Effector memory CD4-positive, alpha-beta T cell (primary cell): ENCODE measurements at places on chromosomes 6 and 20.

DNA sequence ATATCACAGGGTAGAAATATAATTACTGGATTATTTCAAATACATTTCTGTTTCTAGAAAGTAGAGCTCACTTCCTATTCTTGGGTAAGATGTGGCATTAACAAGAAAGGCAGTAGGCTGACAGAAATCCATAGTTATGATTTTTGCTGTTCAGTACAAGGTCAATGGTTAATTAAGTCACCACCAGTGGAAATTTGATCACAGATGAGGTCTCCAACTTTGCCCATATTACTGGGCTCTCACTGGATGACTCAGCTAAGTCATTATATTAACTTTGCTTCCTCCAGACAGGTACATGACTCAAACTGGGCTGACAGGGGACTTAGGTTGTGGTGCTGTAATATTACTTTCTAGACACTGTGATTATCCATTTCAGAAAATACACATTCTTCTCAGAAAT is 212.4 kb downstream of the GRIK2 start:
- no peak for DNase-seq

GRCh38 chr6:19322691-19323485 is 514.3 kb upstream of the ID4 start:
- no peak for DNase-seq

DNA sequence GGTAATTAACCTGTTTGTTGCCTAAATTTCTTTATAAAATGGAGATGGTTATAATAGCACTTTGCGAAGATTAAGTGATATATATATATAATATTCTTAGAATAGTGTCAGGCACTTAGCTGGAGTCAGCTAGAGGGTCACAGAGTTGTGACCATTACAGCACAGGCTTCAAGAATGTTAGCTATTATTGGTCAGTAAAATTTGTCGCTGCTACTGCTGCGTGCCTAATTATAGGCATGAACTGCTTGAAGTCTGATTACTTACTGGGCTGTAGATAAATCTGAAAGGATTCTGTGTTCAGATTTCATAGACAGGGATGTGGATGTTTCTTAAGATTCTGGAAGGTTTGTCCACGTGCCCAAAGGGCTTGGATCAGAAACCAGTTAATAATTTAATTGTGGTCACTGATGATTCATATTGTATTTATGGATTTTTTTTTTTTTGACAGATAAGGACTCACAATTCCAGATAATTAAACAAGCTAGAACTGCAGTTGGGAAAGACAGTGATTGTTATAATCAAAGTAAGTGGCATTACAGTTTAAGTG is 4.7 kb downstream of the SNRNP48 start:
- DNase-seq: no peak

DNA sequence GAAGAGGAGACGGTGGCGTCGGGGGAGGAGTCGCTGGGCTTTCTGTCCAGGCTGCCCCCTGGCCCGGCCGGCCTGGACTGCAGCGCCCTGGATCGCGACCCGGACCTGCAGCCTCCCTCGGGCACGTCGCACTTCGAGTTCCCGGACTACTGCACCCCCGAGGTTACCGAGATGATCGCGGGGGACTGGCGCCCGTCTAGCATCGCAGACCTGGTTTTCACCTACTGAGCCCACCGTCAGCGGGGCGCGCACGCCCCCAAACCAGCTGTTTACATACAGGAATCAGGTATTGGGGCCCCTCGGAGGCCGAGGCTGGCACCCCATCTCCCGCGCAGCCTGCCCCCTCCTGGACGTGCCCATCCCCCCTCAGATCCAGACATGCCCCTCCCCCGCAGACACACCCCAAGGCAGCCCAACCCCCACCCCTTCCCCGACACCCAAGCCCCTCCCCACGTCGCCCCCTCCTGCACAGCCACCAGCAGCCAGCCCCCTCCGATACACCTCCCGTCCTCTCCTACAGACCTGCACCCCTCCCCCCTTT is 1.4 kb downstream of the SOX12 start:
- no peak for DNase-seq

GRCh38 chr20:1061484-1062221 is 56.7 kb upstream of the PSMF1 start:
- no peak for DNase-seq

DNA sequence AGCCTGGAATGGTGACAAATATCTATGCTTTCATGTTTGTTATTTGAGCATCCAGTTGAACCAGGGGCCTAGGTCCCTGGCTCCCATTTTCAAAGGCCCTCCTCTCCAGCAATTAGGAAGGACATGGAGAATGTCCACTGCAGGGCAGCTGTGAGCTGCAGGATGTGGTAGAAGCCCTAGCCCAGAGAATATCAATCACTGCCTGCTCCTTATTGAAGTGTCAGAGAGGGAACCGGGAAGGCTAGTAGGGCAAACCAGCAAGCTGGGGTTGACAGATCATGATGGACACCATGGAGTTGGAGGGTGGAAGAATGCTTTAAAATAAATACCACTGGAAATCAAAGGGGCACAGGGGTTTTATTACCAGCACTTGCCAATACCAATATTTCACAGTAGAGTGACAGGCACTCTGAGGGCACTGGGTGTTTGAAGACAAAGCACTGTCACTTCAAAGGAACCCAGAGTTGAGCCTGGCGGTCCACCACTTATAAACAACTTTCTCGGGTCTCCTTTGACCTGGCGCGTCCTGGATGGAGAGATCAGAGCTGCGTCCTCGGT is 47.7 kb downstream of the ZNF831 start:
- no peak for DNase-seq

- DNase-seq: no peak
Observed at GRCh38 chr6:57254055-57254717, 32.1 kb upstream of the RAB23 start.

- DNase-seq: no peak
Observed at GRCh38 chr20:31605902-31606803, 1.1 kb downstream of the ID1 start.

DNA sequence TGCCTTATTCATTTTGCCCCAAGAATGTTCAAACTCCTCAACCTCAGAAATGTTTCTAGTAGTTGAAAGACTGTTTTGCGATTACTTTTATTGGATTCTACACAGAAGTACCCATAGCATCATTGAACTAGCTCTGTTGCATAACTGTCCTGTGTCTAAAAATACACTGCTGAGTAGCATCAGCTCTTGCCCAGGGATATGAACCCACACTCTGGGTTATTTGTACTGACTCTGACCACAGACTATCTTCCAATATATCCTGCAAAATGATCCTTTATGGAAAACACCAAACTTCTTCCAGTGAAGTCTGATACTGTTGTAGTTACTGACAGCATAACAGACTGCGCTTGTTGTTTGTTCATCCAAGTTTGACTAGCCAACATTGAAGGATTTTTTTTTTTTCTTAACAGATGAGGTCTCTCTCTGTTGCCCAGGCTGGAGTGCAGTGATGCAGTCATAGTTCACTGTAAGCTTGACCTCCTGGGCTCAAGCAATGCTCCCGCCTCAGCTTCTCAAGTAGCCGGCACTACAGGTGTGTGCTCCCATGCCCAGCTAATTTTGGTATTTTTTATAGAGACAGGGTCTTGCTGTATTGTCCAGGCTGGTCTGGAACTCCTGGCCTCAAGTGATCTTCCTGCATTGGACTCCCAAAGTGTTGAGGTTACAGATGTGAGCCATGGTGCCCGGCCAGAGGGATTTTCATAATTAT is 49.9 kb downstream of the TULP4 start:
- DNase-seq: no peak

DNA sequence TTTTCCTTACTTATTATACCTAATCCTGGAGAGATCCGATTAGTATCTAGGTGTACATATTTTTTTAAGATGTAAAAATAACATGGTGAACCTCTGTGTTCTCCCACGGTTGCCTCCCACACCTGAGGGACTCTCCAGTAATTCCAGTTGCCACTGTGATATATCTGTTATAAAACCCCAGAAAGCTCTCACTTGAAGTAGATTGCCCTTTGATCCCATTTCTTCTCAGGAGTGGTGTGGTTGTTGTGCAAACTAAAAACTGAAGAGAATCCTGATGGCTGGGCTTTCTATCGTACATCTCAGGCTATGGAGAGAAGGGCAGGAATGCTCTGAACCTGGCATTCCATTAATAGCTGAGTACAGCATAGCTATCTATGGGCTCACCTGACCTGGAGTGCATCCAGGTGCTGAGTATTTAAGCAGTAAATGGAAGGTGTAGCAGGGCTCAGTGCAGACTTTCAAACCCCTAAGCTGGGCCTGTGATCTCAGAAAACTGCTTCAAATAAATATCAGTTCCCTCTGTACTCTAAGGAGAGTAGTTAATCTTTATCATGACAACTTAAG is 41.0 kb downstream of the VGLL2 start:
- no peak for DNase-seq
